ENCODE measurements at places on chromosomes 5 and 9.

DNA sequence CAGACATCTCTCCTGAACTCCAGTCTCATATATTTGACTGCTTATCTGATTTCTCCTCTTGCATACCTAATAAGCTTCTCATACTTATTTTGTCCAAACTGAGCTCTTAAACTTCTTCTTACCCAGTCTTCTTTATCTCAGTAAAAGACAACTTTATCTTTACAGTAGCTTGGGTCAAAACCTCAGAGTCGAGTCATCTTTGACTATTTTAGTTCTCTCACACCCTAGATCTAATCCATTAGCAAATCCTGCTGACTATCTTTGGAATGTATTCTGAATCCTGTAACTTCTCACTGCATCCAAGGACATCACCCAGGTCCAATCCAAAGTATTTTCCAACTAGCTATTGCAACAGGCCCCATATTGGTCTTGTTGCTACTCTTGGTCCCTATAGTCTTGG, 11.8 kb upstream of the JAK2 start:
- H3K4me1 ChIP-seq, result no peaks in the 10 kb centered on the region
- H3K27me3 ChIP-seq, result no peaks in the 10 kb centered on the region
- no peaks in the 10 kb centered on the region for H3K36me3 ChIP-seq
- no peak overlapping the region for H3K27ac ChIP-seq
- no peak overlapping the region for H3K4me3 ChIP-seq

GRCh38 chr5:81754621-81755020, 3.7 kb upstream of the SSBP2 start:
- no peak for DNase-seq
- H3K4me3 ChIP-seq, result no peak overlapping the region
- no peaks in the 10 kb centered on the region for H3K36me3 ChIP-seq
- peaks cover 65% of the 10 kb centered on the region for H3K4me1 ChIP-seq
- H3K27me3 ChIP-seq, result no peaks in the 10 kb centered on the region

DNA sequence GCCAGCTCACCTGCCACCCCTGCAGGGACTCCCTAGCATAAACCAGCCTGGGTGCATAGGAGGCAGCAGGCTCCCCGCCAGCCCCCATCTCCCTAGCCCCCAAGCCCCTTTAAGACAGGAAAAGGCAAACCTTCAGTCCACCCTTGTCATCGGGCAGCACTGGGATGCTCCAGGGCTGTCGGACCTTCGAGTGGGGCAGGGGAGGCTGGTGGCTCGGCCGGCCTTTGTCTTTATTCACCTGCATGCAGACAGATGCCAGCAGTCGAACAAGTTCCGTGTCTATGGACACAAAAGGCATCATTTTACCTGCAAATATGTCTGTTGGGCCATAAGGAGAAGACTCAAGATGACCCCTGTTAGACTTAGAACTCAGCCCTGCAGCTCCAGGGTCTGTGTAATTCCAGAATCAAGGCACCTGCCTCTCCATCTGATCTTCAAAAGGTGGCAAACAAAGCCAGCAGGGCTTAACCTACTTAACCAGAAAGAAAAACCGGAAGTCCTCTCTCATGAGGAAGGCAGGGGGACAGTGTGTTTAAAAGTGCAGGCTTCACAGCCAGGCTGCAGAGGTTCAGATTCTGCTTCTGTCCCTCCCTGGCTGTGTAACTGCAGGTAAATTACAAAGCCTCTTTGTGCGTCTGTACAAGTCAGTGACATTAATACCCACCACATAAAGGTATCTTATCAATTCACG, 16.2 kb downstream of the ANKS6 start:
- no peak for DNase-seq
- H3K36me3 ChIP-seq, result peaks cover 11% of the 10 kb centered on the region
- H3K27ac ChIP-seq, result no peak overlapping the region
- no peak overlapping the region for H3K4me3 ChIP-seq
- no peaks in the 10 kb centered on the region for H3K27me3 ChIP-seq
- peaks cover 13% of the 10 kb centered on the region for H3K4me1 ChIP-seq

DNA sequence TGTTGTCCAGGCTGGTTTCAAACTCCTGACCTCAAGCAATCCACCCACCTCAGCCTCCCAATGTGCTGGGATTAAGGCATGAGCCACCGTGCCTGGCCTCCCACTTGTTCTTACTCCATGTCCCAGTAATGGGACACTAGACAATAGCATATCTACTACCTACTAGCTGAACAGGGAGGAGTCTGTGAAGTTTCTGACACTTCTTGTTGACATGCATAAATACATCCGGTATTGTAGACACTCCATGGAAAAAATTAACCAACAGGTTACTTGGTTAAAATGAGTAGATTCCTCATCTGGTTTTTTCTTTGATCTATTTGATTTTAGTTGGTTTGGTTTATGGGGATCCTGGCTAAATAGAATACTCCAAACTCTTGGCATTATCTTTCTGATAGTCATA, 88.3 kb downstream of the SFXN1 start:
- peaks cover 24% of the 10 kb centered on the region for H3K27me3 ChIP-seq
- H3K4me3 ChIP-seq, result no peak overlapping the region
- no peaks in the 10 kb centered on the region for H3K36me3 ChIP-seq
- no peaks in the 10 kb centered on the region for H3K4me1 ChIP-seq

DNA sequence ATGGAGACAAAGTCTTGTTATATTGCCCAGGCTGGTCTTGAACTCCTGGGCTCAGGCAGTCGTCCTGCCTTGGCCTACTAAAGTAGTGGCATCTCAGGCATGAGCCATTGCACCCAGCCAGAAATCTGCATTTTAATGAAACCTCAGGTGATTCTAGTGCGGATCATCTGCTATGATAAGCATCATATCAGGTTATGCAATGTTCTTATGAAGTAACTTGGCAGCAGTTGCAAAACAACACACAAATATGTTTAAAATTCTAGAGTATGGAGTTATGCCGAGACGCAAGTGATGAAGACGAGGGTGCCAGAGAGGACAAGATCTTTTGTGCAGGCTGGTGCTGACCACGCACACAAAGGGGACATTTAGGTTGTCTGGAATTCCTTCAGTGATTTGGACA, 153.2 kb upstream of the MEF2C start:
- H3K36me3 ChIP-seq, result no peaks in the 10 kb centered on the region
- no peak overlapping the region for H3K27ac ChIP-seq
- H3K4me1 ChIP-seq, result no peaks in the 10 kb centered on the region
- DNase-seq, result no peak
- H3K4me3 ChIP-seq, result no peak overlapping the region
- no peaks in the 10 kb centered on the region for H3K27me3 ChIP-seq

- H3K4me3 ChIP-seq, result no peak overlapping the region
- H3K27me3 ChIP-seq, result no peaks in the 10 kb centered on the region
- H3K27ac ChIP-seq, result no peak overlapping the region
Measured at GRCh38 chr5:138369706-138370105, 17.2 kb downstream of the KDM3B start.

DNA sequence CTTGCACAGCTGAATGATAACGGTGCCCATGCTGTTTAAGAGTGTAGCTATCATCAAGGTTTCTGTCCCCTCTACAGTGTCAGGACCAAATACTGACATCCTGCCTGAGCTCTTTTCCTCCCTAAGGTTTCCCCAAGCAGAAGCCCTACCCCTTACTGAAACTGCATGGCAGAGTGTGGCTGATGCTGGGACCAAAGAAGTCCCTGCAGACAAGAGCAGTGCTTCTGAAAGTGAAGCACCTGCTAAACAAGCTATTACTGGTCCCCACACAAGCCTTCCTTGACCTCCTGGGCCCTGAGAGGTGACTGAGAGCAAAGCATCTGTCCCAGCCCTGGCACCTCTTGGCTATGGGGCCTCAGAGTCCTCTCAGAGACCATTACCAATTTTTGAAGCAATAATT, 56.1 kb downstream of the CFAP90 start:
- H3K36me3 ChIP-seq, result peaks cover 3% of the 10 kb centered on the region
- no peaks in the 10 kb centered on the region for H3K27me3 ChIP-seq
- no peak overlapping the region for H3K4me3 ChIP-seq
- DNase-seq, result no peak
- H3K27ac ChIP-seq, result no peak overlapping the region
- peaks cover 5% of the 10 kb centered on the region for H3K4me1 ChIP-seq
